ENCODE measurements at places on chromosomes 4 and X.

DNA sequence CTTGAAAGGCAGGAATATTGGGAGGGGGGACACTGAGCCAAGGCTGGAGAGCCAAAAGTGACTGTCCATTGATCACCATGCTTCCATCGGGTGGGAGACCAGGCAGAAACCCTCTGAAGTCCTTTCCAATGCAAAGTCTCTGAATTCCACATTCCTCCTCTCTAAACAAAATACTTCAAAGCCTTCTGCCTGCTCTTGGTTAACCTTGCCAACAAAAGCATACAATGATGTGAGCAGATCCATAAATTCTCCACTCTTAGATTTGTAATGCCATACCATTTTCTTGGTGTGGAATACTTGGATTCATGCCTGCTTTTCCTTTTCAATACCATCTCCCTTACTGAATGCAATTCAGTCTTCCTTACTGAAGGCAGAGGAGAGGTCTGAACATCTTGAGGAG lies 74.1 kb upstream of the FAM9B start:
- DNase-seq: no peak

DNA sequence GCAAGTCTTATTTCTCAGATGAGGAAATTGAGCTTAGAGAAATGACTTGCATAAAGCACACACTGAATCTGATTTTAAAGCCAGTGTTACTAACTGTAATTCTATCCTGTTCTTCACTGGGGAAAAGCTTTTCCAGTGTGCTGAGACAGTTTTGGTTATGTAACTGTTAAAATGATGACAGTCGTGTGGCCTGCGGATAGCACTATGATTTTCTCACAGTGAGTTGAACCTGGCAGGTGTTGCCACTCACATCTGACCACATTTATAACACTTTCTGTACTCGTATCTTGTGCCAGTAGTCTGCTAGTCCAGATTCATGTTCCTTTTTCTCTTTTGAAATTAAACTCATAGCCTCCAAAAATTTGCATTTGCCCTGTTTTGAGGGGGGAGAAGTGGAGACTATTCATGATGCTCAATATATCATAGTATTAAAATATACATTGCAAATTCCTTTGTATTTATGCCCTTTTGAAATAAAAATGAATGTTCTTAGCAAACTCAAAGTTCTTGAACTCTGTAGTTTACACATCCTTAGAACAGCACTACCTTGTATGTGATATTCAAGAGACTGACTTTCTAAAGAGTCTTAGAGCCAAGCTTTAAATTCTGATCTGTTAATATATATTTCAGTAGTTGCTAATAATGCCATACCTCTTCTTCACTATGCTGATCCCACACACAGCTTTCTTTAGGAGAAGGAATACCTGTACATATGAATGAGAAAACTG lies 132.3 kb downstream of the PDLIM5 start:
- no peak for DNase-seq

- DNase-seq: no peak
These were observed 150.9 kb upstream of the FAM241A start for GRCh38 chr4:111994392-111994791.

DNA sequence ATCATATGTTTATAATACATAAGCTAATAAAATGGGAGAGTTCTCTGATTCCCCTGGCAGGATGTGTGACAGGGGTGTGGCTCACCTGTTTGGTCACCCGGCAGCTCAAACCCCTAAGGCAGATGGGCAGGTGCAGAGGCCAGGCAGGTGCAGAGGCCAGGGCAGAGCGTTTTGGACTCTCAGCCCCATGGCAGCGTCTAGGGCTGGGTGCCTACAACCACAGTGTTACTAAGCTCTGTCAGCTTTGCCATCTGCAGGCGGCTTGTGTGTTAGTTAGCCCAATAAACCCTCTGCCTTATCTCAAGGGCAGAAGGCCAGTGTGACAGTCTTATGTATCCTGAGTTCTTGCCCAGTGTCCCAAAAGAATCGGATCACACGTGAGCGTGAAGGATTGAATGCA lies 54.0 kb upstream of the UGT2B15 start:
- DNase-seq: no peak

DNA sequence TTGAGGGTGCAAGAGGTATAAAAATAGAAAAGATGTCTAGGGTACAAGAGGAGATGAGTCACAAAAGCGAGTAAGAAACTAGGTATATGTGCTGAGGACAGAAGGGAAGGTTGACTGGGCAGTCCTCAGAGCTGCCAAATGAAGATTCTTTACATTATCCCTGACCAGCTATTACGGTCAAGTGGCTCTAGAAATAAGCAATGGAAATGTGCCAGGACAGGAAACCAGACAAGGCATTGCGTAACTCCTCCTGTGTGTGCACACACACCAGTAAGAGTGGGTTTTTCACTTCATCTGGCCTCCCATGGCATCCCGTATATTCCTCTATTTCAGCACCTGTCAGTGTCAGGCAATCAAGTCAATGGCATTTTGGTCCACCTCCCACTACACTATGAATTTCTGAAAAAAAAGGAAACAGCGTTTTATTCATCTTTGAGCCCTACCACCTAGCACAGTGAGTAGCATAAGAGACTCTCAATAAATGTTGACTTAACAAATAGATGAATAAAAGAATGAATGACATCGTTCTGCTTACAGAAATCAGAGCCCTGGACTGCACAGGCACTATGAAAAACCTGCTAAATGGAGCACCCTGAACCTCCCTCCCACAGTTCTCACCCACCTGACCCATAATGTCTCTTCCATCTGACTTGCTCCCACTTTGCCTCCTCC lies 62.6 kb upstream of the KLF3 start:
- DNase-seq: no peak

DNA sequence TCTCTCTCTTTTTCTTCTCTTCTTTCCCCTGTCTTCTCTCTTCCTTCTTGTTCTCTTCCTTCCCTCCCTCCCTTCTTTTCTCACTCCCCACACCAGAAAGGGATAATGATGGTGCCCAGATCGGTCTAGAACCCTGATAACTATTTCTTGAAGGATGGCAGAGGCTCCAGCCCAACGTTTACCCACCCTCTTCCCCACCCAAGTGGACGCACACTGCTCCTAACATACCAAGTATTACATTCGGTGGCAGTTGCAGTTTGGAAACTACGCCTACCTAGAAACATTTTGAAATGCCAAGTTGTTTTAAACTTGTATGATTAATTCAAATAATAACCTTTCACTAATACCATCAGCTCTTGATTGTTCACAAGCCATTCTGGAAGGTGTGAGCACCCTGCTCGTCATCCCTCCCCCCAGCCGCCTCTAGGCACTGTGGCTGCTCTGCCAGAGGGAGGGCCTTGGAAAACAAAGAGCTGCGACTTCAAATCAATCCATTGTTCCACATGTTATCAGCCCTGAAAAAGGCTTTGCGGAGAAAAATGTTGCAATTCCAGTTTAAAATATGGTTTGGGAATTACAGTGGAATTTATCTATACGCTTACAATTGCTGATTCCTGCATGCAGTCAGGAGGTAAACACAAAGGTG lies 1017.5 kb upstream of the TENM3 start:
- no peak for DNase-seq

- DNase-seq: no peak
These were observed 575.6 kb upstream of the PITX2 start for GRCh38 chr4:111198446-111198845.

DNA sequence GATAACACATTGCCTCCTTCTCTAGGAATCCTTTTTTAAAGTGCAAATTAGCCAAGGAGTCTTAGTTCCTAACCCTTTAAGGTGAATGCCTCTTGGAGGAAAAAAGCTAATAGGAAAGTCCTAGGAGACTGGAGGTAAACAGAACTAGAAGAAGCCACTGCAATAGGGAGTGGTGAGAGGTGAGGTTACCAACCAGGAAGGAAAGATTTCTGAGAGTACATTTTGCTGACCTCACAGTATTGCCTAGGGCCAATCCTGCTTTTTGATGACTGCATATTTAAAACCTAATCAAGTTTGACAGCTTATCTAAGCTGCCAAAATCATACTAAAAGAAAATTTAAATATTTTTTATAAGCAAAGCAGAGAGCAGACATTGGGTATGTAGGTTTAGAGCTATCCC lies 7.3 kb upstream of the CUL4B start:
- DNase-seq: no peak

DNA sequence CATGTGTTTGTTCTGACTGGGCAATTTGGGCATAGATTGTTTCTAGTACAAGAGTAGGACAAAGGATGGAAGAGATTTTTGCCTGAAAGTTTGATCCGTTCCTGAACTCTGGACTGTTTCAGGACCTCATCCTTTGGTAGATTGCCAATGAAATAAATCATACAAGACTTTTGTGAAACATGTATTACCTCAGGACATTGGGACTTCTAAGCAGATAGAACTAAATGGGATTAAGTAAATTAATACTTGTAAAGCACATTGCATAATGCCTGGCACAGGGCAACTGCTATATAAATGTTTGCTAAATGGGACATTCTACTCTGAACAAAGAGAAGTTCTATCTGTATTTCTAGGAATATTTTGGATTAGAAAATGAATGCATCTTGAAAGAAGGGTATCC lies 164.8 kb upstream of the RPS6KA3 start:
- no peak for DNase-seq

GRCh38 chr4:151798678-151799416 lies 38.0 kb upstream of the GATB start:
- no peak for DNase-seq

DNA sequence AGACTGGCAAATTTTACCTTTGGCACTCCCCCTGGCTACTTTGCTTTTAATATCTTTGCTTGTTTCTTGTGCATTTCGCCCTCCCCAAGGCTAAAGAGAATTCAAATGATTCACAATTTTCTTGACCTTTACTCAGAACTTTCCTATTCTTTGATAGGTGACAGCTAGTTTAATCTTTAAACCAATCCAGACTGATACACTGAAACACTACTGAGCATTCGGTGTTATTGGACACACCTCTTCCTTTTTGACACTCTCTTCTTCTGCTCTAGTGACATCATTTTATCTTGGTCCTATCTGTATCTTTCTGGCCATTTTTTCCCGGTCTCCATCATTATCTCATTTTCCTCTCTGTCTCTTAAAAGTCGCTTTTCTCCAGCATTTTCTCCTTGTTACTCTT lies 103.1 kb downstream of the IL1RAPL2 start:
- DNase-seq: no peak

DNA sequence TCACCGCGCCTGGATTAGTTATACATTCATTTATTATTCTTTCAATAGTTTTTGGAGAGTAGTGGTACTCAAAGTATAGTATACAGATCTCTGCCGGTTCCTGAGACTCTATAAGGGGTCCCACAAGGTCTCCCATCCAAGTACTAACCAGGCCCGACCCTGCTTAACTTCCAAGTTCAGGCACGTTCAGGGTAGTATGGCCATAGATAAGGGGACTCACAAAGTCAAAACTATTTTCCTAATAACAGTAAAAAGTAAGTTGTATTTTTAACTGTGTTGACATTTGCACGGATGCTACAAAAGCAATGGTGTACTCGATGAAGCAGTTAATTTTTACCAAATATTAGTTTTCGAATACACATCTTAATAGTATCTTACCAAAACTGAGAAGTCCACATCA lies 84.4 kb upstream of the STK26 start:
- DNase-seq: no peak

DNA sequence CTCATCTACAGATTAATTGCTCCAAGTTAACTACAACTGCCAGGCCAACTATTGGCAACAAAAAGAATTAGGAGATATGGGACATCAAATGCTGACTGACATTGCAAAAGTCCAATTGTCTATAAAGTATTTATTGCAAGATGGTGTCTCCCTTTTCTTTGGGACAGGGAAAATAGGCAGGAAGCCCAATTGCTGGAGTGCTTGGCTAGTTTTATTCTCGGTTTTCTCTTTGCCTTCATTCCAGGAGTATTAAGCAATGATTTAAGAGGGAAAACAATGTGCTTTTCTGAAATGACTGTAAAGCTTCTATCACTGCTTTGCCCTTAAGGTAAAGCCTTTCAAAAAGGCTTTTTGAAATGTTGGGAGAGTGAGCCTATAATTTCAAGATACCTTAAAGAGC lies 62.8 kb upstream of the DIAPH2 start:
- no peak for DNase-seq

GRCh38 chr4:21954916-21955315 lies 6.3 kb upstream of the KCNIP4 start:
- DNase-seq: no peak

DNA sequence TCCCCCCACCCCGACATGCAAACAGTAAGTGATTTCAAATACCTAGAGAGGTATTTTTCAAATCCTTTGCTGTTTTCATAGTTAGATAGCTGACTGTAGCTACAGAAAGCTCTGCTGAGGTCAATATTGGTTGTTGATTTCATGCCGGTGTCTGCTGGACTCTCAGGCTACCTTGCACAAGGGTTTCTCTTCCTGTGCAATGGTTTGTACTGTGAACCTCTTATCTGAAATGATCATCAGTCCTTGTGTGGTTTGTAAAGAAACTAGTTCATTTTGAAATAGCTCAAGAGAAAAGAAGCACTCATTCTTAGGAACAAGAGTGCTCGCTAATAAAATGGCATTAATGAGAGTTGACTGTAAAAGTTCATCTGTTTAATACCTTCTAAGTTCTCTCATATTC lies 2.1 kb downstream of the MTM1 start:
- DNase-seq: no peak

DNA sequence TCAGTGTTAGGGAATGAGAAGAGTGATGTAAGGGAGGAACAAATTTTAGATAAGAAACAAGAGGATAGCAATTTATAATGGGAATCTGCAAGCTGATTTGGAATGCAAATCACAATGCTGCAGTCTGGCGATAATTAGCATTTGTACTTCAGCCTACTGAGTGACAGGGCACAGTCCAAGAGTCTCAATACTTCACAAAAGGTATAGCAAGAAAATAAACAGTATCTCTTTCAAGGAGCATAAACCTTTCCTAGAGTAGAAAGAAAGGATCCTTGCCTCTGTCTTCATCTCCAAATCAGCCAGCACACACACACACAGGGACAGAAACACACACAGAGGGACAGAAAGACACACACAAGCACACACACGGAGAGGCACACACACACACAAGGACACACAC lies 1.1 kb upstream of the GPM6A start:
- DNase-seq: no peak

DNA sequence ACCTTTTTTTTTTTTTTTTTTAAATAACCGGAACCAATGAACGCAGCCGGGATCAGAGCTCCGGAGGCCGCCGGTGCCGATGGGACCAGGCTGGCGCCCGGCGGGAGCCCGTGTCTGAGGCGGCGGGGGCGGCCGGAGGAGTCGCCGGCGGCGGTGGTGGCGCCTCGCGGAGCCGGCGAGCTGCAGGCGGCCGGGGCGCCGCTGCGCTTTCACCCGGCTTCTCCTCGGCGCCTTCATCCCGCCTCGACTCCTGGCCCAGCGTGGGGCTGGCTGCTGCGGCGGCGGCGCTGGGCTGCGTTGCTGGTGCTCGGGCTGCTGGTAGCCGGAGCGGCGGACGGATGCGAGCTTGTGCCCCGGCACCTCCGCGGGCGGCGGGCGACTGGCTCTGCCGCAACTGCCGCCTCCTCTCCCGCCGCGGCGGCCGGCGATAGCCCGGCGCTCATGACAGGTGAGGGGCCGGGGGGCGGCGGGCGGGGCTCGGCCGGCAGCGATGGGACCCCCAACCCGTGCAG lies 337 bp downstream of the STIM2 start:
- DNase-seq: peak; percentile 43

DNA sequence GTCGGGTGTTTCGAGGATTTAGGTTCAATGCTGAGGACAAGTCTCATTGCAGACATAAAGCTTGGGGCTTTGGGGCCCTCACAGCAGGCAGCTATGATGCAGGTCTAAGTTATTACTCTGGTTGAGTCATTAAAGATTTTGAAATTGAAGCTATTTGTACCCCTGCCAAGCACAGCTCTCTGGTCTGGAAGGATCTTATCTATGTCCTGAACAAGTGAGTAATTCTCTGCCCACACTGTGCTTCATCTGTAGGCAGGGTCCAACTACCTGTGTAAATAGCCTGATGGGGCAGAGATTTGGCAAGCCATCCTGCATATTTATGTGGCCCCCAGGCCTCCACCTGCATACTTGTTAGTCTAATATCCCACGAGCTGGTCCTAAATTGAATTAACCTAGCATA lies 41.4 kb upstream of the MAGEA4 start:
- DNase-seq: no peak

Measured in stimulated activated CD4-positive, alpha-beta T cell treated with anti-CD3 and anti-CD28 coated beads, TNF-alpha, amount 100 ng/mL, for 4 hours (primary cell).